Neural progenitor cell (in vitro differentiated cells): ENCODE measurements at places on chromosomes 5 and 9. TPM values are rescaled to one million over a fixed set of nuclear protein-coding genes. Genes with fewer than 3 reads are reported as not detected.

WWC1 gene
- 6.3 and 6.7 TPM in 2 replicates for total RNA-seq

ISOC1 gene
- 25.9 and 35.7 TPM in 2 replicates for total RNA-seq

AGXT2 gene
- total RNA-seq: not detected in 2 replicates

SARDH gene
- total RNA-seq: 3.9 and 9.2 TPM in 2 replicates

ZNF608 gene
- 168 and 213 TPM in 2 replicates for total RNA-seq

TSLP gene
- not detected in 2 replicates for total RNA-seq

NRG2 gene
- total RNA-seq: 0.13 and 0.62 TPM in 2 replicates

SH2D3C gene
- total RNA-seq: 1.8 and 1.9 TPM in 2 replicates

GABRA1 gene
- total RNA-seq: not detected in 2 replicates

LIFR gene
- total RNA-seq: 2.2 TPM in 2 replicates

DNA sequence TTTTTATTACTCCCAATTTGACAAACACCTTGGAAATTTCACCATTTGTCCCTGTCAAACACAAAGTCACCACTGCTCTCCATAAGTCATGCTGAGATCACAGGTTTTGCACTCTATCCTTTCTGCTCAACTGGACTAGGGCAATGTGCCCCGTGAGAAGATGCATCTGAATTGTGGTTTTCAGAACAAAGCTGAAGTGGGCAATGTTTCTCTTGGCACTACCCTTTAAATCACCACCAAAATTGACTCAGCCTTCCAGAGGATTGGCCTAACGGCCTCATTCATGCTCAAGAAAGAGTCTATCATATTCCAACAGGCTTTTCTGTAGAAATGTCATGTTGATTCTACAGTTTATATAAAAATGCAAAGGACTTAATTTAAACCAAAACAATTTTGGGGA, 81.0 kb upstream of the TRIO start:
- H3K4me1 ChIP-seq: no peaks in the 10 kb centered on the region
- H3K27ac ChIP-seq: no peak overlapping the region
- no peaks in the 10 kb centered on the region for H3K36me3 ChIP-seq
- H3K27me3 ChIP-seq: no peaks in the 10 kb centered on the region

DNA sequence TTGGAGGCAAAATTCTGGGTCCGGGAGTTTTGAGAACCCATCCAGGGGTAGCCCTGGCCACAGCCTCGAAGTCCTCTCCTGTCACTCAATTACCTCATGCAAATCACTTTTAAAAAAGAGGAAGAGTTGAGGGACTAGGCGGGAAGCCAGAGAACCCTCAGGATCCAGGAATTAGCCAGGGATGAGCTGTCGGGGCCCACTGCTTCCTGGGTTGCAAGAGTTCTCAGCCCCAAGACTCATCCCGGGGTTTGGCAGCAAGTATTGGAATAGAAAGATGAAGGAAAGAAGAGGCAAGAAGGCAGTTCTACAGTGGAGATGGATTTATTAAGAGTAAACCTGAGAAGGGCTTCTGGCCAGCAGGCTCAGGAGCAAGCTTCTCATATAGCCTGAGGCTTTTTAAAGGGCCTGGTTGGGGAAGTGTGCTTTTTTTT, 25.6 kb downstream of the C9orf50 start:
- H3K27ac ChIP-seq: no peak overlapping the region
- no peak overlapping the region for H3K4me3 ChIP-seq
- no peaks in the 10 kb centered on the region for H3K27me3 ChIP-seq
- no peak for DNase-seq
- no peaks in the 10 kb centered on the region for H3K36me3 ChIP-seq

GRCh38 chr5:127092690-127093089, 19.4 kb upstream of the C5orf63 start:
- peak; percentile 9 for DNase-seq
- H3K27ac ChIP-seq: no peak overlapping the region
- no peaks in the 10 kb centered on the region for H3K36me3 ChIP-seq
- H3K4me3 ChIP-seq: no peak overlapping the region

GRCh38 chr5:33310451-33310850, 130.3 kb upstream of the TARS1 start:
- DNase-seq: no peak
- H3K4me1 ChIP-seq: no peaks in the 10 kb centered on the region
- H3K27me3 ChIP-seq: no peaks in the 10 kb centered on the region

DNA sequence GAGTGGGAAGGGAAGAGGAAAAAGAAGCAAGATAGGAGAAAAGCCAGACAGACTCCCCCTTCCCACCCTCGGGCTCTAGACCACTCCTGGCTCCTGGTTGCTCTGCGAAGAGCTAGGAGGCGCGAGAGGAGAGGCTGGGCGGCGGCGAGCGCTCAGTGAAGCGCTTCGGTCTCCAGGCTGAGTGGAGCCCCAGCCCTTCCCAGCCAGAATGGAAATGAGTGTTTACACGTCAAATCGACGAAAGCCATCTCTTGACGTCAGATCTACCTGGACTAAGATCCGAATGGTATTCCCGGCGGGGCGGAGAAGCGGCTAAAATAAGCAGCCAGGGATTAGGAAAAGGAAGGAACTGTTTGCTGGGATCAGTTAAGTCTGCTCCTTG, at the start of gene PCSK1:
Gene PCSK1 (minus strand): TSS at position 183 of the 382 bp plus-strand sequence. CDS start 206 bp downstream, outside the sequence.
- no peaks in the 10 kb centered on the region for H3K36me3 ChIP-seq
- DNase-seq: peak; percentile 70
- H3K4me1 ChIP-seq: peaks cover 16% of the 10 kb centered on the region
- H3K27ac ChIP-seq: no peak within 1 kb of the TSS
- peaks cover 87% of the 10 kb centered on the region for H3K27me3 ChIP-seq
- H3K4me3 ChIP-seq: peak within 1 kb of the TSS; percentile 75

GRCh38 chr5:107381189-107381856, 289.4 kb downstream of the EFNA5 start:
- DNase-seq: no peak
- no peaks in the 10 kb centered on the region for H3K27me3 ChIP-seq
- H3K4me1 ChIP-seq: peaks cover 32% of the 10 kb centered on the region
- H3K36me3 ChIP-seq: peaks cover 12% of the 10 kb centered on the region
- H3K4me3 ChIP-seq: no peak overlapping the region

GRCh38 chr9:92483627-92484545, 1.6 kb upstream of the ASPN start:
- H3K4me3 ChIP-seq: no peak overlapping the region
- no peaks in the 10 kb centered on the region for H3K4me1 ChIP-seq
- H3K27ac ChIP-seq: no peak overlapping the region
- DNase-seq: no peak

GRCh38 chr9:135275163-135275562, 187.7 kb downstream of the OLFM1 start:
- no peak overlapping the region for H3K4me3 ChIP-seq
- H3K27ac ChIP-seq: no peak overlapping the region
- no peaks in the 10 kb centered on the region for H3K27me3 ChIP-seq
- H3K36me3 ChIP-seq: no peaks in the 10 kb centered on the region

DNA sequence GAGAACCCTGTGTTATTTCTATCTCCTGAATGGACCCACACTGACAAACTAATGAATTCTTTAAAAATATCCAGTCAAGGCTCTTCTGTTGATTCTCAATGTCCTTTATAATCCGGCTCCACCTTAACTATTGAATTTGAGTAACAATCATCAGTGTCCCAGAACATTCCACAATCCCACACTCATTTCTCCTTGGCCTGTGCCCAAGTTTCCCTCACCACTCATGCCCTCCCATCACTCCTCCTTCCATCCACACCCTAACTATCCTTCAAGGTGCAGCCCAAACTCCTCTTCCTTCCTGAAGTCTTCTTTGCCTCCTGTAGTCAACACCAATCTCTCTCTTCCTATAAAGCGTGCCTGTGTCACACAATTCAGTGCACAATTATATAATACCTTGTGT, 106.1 kb downstream of the NUDT12 start:
- H3K4me3 ChIP-seq: no peak overlapping the region
- no peaks in the 10 kb centered on the region for H3K27me3 ChIP-seq
- H3K27ac ChIP-seq: no peak overlapping the region

DNA sequence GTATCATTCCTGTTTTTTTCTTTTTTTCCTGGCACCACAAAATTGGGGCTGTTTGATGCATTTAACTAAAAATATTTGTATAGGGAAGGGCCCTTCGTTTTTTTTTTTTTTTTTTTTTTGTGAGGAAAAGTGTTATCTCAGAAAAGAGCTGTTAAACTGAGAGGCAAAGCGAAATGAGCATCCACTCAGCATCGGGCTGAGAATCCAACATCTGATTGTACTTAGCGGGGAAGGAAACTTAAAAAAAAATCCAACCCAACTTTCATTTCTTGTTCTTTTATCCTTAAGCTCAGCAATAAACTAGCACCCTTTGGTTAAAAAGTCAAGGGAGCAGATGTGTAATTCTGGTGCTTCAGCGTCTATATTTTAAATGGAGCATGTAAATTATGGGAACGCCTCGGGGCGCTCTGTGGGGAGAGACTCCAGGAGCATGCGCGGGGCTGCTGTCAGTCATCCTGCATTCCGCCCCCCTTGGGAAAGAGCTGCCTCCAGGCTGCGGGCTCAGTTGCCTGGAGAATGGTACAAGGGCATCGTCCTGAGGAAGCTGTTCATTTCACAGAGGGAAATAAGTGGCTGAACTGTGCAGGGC, 33.3 kb downstream of the DMRT2 start:
- no peak for DNase-seq
- no peaks in the 10 kb centered on the region for H3K36me3 ChIP-seq
- H3K4me3 ChIP-seq: no peak overlapping the region
- H3K27ac ChIP-seq: no peak overlapping the region
- no peaks in the 10 kb centered on the region for H3K4me1 ChIP-seq

DNA sequence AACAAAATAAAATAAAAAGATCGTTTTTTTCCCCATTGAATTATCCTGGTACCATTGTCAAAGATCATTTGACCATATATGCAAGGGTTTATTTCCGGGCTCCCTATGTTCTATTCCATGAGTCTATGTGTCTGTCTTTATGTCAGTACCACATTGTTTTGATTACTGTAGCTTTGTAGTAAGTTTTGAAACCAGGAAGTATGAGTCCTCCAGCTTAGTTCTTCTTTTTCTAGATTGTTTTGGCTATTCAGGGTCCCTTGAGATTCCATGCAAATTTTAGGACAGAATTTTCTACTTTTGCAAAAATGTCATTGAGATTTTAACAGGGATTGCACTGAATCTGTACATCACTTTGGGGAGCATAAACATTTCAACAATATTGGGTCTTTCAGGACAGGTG, 18.7 kb upstream of the EEIG1 start:
- no peaks in the 10 kb centered on the region for H3K36me3 ChIP-seq
- no peak overlapping the region for H3K4me3 ChIP-seq
- H3K4me1 ChIP-seq: peaks cover 4% of the 10 kb centered on the region

- no peaks in the 10 kb centered on the region for H3K36me3 ChIP-seq
- no peaks in the 10 kb centered on the region for H3K4me1 ChIP-seq
- no peak overlapping the region for H3K27ac ChIP-seq
- no peak for DNase-seq
These were observed 761.4 kb upstream of the TYRP1 start for GRCh38 chr9:11931751-11932150.

- H3K36me3 ChIP-seq: no peaks in the 10 kb centered on the region
- no peak overlapping the region for H3K27ac ChIP-seq
- DNase-seq: no peak
- H3K4me3 ChIP-seq: no peak overlapping the region
- H3K4me1 ChIP-seq: no peaks in the 10 kb centered on the region
These were observed 191.2 kb downstream of the DAB2IP start for GRCh38 chr9:121842612-121842978.
